HFF-Myc (cell line): ENCODE measurements at places on chromosomes 1 and 21.
A peak's percentile ranks its signal among the peaks of the same experiment; 100 is the strongest.

DNA sequence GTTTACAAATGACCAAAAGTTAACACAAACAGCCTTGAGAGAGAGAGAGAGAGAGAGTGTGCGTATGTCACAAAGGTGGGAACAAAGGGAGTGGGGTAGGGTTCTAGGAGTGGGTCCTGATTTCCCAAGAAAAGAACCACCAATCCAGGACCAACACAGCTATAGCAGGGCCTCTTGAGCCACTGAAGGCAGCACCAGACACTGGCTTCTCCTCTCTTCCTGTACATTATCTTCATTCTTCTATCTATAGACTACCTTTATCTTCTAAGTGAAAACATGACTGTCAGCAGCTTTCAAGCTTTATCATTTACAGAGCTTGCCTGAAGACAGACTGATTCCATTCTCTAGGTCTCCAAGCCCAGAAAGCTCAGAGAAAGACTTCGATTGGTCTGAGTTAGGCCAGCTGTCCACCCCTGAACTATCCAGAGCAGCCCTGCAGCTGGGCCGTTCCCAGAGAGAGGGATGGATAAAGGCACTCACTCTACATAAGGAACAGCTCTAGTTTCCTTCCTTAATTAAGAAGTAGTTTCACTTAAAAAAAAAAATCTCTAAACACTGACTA is 11.2 kb downstream of the ALG14 start:
- DNase-seq, result no peak

GRCh38 chr1:169363046-169363730 is 4.4 kb downstream of the NME7 start:
- DNase-seq, result peak; percentile 61

GRCh38 chr1:173134029-173134428 is 73.1 kb downstream of the TNFSF4 start:
- no peak for DNase-seq

DNA sequence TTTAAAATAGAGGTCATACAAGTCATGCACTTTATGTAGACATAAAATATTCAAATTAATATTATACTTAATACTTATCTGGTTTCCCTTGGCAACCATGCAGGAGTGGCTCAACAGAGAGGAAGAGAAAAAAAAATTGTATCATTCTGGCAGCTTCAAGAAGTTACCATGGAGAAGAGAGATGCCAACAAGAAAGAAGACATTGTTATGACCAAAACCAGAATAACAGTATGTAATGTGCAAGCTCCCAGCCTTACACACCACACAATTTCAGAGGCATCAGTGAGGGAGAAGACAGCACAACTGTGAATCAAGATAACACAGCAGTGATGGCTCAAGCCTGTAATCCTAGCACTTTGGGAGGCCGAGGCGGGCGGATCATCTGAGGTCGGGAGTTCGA is 49.1 kb upstream of the RCOR3 start:
- DNase-seq, result no peak
